ENCODE measurements at places on chromosomes 4 and X.

DNA sequence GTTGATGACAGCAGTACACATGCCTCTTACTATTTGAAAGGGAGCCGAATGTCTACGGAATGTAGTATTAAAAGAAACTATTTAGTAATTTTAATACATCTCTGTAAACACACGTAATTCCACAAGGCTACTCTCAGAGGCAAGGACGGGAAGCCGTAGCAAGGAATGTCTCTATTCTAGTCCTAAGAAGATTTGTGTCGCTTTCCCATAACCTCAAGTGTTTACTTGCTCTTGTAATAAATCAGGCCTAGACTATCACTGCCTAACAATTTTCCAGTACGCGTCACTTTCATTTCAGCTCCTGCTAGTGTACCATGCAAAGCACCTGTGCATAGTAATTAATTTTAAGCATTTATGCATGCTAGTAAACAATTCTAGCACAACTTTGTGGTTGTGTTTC is 86.7 kb downstream of the OR13H1 start:
- no peak for DNase-seq

DNA sequence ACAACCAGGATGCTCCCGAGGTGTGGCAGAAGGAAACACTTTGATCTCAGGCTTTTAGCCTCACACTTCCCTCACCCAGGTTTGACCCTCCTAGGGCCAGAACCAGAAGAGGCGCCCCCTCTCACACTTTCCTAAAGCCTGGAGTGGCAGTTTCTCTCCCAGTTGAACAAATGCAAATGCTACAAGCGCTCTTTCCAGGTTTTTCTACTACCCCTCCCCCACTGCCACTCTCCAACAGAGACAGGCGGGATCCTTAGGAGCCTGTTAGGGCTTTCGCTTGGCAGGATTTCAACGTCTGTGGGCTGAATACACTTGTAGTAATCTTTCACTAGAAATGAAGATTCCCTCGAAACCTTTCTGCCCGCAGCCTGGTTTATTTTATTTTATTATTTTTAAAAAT is 2.4 kb downstream of the TSC22D3 start:
- no peak for DNase-seq

DNA sequence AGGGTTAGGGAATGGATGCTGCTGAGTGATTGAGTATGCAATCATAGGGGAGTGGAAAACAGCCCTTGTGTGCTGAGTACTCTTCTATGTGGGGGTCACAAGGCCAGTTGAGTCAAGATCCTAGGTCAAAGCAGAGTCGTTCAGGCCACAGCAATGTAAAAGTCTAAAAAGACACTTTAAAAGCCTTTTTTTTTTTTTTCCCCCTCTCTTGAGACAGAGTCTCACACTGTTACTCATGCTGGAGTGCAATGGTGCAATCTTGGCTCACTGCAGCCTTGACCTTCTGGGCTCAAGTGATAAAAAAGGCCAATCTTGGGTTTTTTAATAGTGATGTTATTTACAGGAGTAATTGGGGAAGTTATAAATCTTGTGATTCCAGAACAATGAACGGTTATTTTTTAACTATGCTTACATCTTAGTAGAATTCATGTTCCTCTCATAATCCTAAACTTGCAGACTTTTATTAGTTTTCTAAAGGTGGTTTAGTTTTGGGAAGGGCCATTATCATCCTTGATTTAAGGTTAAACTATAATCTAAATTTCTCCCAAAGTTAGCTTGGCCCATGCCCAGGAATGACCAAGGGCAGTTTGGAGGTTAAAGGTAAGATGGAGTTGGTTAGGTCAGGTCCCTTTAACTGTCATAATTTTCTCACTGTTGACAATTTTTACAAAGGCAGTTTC is 82.2 kb upstream of the BMP2K start:
- DNase-seq = no peak

- no peak for DNase-seq
Measured at GRCh38 chr4:53702334-53703266, 111.3 kb upstream of the LNX1 start.

GRCh38 chrX:51608126-51608525 is 10.6 kb downstream of the CENPVL3 start:
- no peak for DNase-seq

DNA sequence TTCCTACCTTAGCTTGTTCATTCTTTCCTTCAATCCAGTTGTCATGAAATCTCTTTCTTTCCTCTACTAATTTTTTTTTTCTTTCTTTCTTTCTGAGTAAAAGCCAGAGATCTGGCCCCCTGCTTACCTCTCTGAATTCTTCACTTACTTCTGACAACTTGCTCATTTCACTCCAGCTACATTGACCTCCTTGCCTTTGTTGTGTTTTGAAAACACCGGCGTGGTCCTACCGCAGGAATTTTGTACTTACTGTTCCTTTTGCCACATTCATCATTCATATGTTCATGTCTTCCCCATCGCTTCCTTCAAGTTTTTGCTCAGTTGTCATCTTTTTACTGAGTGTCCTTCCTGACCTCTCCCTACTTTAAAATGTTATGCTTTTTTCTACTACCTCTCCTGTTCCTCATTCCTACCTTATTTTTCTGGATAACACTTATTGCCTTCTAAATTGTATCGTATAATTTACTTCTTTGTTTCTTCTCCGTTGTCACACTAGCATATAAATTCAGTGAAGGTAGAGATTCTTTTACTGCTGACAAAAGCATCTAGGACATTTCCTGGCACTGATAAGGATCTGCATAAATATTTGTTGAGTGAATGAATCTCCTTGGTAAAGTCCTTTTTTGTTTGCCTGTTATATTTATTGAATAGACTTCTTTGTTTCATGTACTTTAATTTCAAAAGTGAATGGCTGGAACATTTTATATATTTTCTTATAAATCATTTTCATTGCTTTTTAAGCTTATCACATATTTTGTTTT is 74.4 kb downstream of the NFKB1 start:
- DNase-seq = no peak

DNA sequence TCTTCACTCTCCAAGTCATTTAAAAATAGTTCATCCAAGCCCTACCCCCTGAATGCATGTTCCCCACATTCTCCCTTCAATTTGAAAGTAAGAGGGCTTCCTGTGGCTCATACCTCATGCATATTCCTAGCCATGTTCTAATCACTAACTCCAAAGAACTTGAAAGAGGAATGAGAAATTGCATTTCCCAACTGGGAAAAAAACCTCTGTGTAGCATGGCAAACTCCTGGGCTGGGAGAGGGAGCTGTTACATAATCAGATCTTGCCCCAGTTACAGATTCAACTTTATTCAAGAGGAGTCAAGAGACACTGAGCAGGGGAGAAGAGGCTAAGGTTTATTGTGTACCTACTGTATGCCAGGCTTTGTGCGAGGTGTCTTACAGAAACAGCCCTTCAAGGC is 90.2 kb downstream of the SLC2A9 start:
- no peak for DNase-seq

DNA sequence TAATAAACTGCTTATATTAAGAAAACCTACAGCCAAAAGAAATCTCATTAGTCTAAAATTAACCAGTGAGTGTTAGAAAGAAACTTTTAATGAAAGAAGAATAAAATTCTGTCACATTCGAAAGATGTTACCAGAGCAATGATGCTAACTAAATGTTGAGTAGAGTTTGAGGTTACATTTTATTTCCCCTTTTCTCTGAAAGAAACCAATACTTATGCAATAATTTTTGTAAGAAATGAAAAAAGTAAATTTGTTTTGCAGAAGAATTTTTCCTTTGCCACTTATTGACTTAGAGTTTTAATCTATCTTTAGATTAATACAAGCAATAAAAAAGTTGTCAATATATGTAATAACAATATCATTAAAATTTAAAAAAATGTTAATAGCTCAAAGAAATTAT is 574.0 kb upstream of the GALNTL6 start:
- no peak for DNase-seq

DNA sequence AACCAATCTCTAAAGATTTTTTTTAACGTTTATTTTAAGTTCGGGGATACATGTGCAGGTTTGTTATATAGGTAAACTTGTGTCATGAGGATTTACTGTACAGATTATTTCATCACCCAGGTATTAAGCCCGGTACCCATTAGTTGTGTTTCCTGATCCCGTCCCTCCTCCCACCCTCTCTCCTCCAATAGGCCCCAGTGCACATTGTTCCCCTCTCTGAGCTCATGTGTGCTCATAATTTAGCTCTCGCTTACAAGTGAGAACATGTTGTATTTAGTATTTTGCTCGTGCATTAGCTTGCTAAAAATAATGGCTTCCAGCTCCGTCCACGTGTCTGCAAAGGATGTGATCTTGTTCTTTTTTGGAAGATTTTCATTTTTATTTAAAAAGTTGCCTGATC is 2309.4 kb upstream of the AGA start:
- no peak for DNase-seq

DNA sequence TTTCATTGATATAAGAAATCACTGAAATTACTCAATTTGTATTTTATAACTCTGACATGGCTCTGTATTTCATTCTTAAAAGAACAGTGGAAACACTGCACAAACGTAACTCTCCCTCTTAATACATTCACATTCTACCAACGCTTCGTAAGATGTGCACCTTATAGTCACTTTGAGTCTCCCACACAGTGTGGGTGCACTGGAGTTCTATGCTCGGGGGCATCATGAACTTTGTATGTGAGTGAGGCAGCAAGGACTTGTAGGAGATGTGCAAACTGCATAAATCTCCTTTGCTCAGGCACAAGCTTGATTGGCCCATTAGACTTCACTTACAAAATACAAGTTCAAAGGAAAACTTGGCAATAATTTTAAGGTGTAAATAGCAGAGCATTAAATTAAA is 2385.0 kb upstream of the TENM3 start:
- DNase-seq = no peak

- DNase-seq = no peak
Measured at GRCh38 chr4:22268350-22269025, 247.4 kb downstream of the ADGRA3 start.

DNA sequence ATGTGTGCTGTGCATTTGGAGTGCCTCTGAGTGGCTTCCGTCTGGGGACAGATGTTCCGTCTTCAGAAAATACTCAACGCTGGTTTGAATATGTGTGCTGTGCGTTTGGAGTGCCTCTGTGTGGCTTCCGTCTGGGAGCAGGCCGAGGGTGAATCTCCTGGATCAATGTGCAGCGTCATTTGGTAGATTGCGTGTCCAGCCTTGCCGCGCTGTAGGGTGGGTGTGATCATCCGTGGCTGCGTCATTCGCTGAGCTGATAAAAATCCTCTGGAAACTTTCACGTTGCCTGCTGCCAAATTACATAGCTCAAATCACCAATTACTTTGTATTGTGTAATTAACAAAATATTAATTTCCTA is 12.1 kb downstream of the UVSSA start:
- no peak for DNase-seq

GRCh38 chr4:3873408-3874027 is 107.3 kb downstream of the ADRA2C start:
- no peak for DNase-seq

- DNase-seq = no peak
Measured at GRCh38 chrX:26586570-26586969, 370.6 kb downstream of the MAGEB5 start.

DNA sequence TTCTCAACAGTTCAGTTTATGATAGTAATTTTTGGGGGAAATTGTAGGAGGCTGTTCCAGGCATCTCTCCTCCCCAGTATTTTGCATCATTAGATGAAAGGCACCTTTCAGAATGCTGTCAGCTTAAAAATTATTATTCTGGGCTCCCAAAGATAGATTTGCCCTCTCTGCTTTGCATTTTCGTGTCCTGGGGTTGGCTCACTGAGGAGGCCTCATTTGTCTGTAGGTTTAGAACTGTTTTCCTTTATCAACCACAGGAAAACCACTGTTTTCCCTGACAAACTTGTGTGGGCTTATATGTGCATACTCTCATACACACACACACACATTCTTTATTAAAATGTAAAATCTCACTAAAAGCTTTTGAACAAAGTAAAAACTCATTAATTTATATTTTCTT is 197.2 kb upstream of the VCX3A start:
- DNase-seq = no peak

- DNase-seq = no peak
Measured at GRCh38 chr4:120555058-120555457, 367.5 kb downstream of the PRDM5 start.

DNA sequence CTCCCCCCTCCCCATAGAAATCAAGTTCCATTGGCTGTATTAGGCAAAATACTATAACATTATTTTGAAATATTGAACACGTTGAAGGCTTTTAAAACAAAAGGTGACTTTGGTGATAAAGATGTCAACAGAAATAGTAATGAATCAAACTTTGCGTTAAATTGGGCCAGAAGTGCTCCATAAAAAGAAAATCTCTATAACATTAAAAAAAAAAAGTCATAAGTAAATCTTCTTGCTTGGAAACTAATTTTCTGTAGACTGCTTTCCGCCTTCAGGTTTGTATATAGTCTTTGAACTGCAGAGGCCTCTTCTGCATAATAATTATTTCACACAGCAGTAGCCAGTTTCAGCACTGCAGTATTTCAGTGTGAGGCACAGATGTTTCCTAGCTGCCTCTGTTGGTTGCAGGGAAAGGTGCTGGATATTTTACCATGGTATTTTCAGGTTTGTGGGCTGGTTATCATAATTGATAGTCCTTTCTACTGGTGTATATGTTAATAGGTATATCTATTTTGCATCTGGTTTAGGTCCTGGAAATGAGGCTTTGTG is 158.9 kb downstream of the KDM6A start:
- DNase-seq = no peak

- DNase-seq = no peak
Measured at GRCh38 chrX:1450361-1451161, 2.1 kb downstream of the ASMTL start.

DNA sequence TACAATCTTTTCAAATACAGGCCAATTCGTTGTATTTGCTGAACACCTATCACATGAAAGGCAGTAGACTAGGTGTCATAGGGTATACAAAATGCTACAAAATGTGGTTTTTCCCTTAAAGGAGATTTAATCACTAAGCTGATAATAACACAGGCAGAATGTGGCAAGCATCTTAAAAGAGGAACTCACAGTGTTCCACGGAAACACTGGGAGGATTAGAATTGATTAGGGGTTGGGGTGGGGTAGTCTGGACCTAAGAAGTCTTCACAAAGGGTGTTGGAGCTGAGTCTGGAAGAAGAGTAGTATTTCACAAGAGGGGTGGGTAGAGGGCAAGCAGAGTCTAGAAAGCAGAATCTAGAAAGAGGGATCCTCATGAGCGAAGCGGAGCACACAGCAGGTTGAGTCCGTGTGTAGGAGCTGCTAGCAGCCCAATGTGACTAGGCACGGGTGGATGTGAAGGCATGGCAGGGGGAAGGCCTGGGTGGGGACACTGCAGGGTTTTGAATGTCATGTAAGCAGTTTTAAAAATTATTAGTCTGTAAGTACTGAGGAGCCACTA is 123.6 kb downstream of the MGST2 start:
- no peak for DNase-seq

DNA sequence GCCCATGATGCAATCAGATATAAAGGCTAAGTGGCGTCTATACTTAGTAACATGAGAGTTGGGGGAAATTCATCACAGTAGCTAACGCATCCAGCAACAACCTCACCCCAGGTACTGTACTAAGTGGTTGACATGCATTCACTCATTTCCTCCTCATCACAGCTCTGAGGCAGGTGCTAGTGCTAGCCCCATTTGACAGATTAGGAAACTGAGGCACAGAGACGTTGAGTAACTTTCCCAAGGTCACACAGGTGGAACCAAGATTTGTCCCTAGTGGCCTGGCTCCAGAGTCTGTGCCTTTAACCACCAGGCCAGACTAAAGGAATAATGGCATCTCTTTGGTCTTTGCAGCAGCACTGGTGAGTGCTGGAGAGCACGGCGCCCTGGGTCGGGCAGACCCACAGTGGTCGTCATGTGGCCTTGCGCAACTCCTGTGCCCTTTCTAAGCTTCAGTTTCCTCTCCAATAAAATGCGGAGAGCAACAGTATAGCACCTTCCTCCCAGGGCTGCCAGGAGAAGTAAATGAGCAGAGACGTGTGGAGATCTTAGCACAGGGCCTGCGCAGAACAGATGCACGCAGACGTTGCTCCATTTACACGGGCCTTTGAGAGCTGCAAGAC is 186.4 kb downstream of the BCOR start:
- no peak for DNase-seq

Measured in cerebellar nuclear complex (tissue), 1 donor.